ENCODE measurements at places on chromosomes 1 and 21.

- DNase-seq: no peak
Measured at GRCh38 chr1:205075642-205076155, 8.6 kb downstream of the TMEM81 start.

DNA sequence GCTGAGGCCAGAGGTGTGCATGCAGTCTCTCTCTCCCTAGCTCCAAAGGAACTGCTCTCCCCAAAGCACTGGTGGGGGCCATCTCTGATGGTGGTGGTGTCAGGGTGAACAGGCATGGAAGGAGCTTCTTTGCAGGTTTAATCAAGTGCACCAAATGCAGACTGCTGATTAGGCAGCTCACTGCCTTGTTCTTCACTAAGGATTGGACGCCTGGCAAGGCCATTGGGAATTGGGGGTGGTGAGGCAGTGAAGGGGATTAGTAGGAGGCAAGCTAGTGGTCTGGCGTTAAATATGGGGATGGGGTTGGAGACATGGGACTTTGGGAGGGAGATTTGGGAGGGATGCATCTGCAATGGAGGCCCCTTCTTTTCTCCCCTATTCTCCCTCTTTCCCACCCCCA is 1.5 kb downstream of the CACNA1E start:
- no peak for DNase-seq

DNA sequence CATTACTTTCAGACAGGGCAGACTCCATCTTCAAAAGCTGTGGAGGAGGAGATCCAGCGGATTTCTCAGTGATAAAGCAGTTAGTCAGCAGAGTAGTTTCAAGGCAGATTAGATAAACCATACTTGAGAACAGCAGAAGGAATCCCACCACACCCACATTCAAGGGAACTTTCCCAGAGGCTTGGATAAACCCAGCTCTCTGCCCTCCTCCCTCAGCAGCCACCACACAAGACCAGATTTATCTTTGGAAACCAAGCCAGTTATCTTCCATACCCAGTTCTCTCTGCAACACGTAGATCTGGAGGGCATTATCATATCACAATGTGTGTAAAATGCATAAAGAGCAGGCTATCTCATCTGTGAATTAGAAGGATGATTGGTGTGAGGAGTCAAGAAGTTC is 40.2 kb downstream of the GFI1 start:
- DNase-seq: no peak

DNA sequence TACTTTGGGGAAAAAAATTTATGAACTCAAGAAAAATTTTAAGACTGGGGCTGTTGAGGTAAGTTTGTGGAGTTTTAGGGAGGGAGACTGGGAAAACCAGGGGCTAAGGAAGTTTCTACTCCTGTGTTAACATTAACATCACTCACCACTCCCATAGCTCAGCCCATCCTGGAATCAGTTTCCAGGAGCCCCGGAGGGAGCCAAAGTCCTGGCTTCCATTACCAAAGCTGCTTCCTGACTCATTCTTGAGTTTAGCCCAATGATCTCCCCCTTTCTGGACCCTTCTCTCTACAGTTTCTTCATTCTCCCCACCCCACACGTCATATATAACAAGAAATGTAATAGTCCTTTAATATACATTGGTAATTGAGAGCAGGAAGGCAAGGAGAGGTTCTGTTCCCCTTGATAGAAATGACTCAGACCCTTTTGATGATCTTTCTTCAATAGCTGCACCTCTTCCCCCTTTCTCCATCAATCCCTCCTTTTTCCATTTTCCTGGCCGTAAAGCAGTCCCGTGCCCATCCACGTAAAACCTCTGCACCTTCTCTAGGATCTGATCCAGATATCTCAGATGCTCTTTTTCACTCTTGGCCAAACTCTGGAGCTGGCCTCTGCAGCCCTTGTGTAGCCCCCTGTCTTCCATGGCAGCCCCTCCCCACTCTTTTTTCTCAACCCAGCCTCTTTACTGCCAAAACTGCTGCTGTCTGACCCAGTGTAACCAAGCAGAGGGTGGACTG is 4.6 kb upstream of the PIAS3 start:
- DNase-seq: no peak

DNA sequence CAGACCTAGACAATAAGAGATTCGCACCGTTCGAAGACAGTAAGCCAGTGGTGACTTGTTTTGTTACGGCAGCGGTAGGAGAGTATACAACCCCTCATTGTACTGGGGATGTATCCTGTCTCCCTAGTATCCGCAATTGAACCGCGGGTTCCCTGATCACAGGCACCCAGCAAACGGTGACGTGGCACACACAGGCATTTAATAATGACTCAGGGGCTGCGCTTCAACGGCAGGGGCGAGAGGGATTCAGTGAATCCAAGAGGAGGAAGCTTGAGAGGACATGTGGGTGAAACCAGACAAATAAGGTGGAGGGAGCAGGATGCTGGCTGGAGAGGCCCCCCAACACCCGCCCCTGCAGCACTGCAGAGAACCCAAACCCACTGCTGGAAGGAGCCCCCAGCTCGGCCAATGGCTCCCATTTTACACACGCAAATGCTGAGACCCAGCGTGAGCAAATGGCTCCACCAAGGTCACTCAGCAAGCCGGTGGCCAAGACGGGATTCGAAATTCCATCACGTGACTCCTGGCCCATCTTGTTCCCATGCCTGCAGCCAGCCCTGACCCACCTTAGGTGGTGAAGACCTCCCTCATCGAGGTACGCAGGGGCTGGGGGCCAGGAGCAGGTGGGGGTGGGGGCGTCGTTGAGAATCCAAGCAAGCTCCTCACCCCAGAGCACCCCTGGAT is 149.9 kb downstream of the SYF2 start:
- DNase-seq: no peak

DNA sequence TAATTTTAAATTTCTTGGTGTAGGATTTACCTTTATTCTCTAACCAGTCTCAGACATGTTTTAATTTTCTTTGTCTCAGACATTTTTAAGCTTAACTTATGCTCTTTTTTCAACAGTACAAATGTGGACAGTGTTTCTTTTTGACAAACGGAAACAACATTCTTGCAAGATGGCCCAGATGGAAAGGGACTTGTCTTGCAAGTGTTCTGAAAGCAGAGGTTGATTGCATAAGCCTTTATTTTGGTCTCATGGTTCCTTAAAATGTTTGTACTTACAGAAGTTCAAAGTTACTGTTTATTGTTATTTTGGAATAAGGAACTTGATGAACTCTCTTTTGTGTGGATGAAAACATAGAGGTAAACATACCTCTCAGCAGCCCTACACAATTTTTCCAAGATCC is 22.9 kb downstream of the SMAP2 start:
- no peak for DNase-seq

Data from kidney tubule cell (primary cell).